D721Med (cell line): ENCODE measurements at places on chromosomes 16 and 17.
A peak's percentile ranks its signal among the peaks of the same experiment; 100 is the strongest.

- DNase-seq: no peak
Measured at GRCh38 chr17:29140051-29140621, 40.1 kb downstream of the MYO18A start.

- peak; percentile 89 for DNase-seq
Measured at GRCh38 chr17:79188048-79188447, 113.4 kb downstream of the ENGASE start.

- no peak for DNase-seq
Measured at GRCh38 chr16:27381974-27382855, 19.8 kb upstream of the IL21R start.

DNA sequence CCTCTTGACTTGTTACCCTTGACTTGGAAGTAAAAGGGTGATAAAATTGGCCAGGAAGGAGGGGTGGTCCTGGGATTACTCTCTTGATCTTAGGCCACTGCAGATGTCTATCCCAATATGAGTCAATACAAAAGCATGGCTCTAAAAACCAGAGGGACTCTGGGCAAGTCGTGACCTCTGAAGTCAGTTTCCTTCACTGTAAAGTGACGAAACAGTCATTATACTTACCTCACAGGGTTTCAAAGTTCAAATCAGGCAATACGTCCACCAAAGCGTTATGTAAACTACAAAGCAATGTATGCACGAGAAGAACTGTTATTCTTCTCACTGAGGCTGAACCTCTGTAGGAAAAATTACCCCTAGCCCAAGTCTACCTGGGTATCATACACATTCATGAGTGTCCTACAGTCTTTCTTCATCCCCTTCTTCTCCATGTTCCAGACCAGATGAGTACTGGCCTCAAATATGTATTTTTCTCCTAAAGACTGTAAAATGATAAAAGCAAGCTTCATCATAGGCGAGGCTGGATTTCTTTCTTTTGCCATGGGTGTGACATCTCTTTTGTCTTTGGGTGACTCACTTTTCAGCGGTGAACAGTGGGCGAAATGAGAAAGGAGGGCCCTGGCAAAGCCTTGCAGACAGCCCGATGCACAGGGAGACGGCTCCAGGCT, 34.5 kb upstream of the CLEC18B start:
- no peak for DNase-seq

- DNase-seq: no peak
Measured at GRCh38 chr16:23952128-23952970, 116.6 kb downstream of the PRKCB start.

GRCh38 chr17:4293572-4293971, 29.8 kb upstream of the ANKFY1 start:
- no peak for DNase-seq

DNA sequence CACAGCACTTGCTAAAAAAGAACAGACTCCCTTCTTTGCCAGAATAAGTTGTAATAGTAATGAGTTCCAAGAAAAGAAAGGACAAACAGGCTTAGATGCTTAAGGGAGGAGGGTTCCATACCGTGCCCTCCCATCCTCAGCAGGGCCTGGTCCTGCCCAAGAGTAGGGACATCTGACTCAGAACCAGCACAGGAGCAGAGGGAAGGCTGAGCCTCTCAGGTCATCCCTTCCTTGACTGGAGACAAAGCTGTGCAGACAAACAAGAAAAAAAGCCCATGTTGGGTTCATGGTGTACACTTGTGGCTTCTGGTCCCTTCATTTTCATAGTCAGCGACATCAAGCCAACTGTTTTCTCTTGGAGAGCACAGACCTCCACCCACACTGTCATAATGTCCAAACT, 44.2 kb upstream of the NDRG4 start:
- no peak for DNase-seq

DNA sequence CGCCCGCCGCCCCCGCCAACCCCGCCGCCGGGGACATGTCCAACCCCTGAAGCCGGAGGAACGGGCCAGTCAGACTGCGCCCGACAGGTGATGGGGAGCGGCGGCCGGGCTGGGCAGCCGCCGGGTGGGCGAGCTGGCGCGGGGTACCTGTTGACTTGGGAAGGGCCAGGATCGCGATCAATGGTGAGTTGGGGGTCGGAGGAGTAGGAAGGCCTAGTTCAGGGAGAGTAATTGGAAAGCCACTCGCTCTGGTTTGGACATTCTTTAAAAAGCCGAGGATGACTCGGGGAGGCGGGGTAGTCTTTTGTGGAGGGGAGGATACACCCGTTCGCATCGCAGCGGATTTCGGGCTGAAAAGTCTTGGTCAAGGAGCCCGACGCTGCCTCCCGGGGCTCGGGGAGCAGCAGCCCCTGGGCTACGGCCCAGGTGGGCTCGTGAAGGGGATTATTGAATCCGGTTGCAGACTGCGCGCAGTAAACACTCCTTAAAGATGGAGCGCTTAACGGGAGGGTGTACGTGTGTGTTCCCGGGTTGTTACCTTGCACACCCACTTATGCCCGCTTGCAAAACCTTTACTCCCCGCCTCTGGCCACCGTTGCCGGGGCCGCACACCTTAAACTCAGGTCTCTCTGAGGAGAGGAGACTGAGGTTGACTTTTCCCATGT, 123.8 kb downstream of the GOSR1 start:
- DNase-seq: no peak

- DNase-seq: no peak
Measured at GRCh38 chr17:35666967-35667532, 64.4 kb upstream of the RASL10B start.

GRCh38 chr17:57166803-57167202, 81.8 kb downstream of the AKAP1 start:
- no peak for DNase-seq

DNA sequence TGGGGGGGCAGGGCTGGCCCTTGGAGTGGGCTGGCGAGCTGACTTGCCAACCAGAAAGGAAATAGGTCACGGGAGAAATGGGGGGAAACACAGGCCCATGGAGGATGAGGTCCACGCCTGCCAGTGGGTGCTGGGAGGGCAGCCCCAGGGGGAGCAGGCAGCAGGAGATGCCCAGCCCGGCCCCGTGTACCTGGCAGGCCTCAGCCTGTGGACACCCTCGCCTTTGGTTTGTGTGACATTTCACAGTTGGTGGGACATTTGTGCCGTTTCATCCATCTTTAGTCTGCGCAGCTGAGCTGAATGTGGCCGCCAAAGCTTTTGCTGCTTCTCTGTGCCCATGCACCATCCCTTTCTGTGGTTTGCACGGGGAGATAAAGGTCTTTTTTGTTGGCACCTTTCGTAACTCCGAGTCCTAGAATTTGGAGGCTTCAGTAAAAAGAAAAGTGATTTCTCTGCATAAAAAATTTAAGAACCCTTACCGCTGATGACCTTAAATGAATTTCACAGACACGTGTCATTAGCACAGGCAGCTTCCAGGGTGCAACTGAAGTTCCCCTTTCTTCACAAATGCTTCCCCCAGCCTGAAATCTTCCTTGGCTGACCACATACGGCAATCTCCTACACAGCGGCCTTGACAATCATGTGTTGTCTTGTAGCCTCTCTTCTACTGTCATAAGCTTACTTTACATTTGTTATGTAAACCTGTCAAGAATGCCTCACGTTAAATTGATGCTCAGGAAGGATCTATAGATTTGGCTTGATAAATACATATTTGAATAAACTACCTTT, 193.6 kb downstream of the RPTOR start:
- DNase-seq: no peak

GRCh38 chr17:81402981-81403467, 7.8 kb downstream of the BAHCC1 start:
- DNase-seq: no peak

DNA sequence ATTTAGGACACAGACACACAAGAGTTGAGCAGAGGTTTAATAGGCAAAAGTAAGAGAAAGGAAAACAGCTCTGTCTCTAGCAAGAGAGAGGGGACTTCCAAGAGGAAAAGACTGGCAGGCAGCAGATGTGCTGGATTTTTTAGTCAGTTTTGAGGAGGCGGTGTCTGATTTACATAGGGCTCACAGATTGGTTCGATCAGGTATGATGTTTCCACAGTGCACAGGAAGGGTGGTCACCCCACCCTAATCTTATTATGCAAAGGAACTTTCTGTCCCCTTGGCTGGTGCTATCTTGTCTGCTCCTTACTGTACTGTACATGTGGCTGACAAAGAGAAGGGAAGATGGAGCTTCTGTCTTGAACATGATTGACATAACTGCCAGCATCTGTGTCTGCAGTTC, 25.3 kb downstream of the BFAR start:
- DNase-seq: peak; percentile 41

GRCh38 chr17:19717411-19717908, 1.1 kb upstream of the SLC47A2 start:
- DNase-seq: no peak

GRCh38 chr16:22312897-22313781, 15.9 kb downstream of the POLR3E start:
- peak; percentile 45 for DNase-seq

DNA sequence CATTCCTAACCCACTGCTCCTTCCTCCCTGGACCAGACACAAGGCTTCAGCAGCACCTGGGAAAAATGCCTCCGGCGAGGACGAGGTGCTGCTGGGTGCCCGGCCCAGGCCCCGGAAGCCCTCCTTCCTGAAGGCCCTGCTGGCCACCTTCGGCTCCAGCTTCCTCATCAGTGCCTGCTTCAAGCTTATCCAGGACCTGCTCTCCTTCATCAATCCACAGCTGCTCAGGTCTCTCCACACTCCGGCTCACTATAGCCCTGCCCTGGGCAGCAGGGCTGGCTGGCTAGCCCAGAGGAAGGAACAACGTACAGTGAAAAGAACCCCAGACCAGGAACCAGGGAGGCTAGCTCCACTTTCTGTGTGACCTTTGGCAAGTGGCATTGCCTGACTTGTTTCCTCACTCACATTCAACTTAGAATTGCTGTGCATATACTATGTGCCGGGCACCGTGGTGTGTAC, 26.2 kb downstream of the ABCC3 start:
- DNase-seq: no peak

GRCh38 chr17:74235040-74235581, 21.7 kb downstream of the TTYH2 start:
- no peak for DNase-seq

GRCh38 chr16:12685806-12686205, 117.9 kb downstream of the CPPED1 start:
- no peak for DNase-seq

- no peak for DNase-seq
Measured at GRCh38 chr16:10076037-10076436, 106.2 kb downstream of the GRIN2A start.

DNA sequence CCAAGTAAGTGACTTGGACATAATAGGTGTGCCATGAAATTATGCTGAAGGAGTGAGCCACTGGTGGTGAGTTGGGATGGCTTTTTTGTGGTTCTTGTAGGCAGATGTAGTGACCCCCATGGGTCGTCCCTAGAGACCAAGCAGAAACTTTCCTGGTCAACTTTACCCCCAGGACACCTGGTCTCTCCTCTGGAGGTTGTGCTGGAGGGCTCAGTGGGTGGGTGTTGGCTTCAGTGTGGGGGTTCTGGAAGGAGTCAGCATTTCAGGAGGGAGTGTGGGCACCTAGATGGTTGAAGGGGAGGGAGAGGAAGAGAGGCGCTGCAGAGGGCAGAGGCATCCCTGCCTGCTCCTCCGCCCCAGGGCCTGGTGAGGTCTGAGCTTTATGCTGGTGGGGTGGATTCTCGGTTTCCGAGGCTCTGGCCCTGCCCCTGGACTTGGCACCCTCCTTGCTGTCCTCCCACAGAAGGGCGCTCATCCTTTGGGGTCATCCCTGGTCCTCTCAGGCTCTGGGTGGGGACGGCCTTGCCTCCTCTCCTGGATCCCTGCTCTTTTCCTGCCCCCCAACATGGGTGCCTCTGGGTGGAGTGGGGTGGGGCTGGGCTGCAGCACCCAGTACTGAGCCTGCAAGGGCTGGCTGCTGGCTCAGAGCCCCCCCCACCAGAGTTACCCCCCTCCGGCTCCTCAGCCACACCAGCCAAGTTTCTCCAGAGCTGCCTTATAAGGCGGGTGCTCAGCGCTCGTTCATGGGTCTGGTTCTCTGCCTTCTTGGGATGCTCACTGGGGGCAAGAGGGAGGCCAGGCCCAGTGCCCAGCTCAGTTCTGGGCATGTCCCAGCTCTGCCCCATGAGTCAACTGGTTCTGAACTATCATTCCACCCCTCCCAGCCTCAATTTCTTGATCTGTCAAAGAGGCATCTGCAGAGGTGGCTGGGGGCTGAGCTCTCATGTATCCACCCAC, 266.8 kb downstream of the SEC14L1 start:
- DNase-seq: no peak

DNA sequence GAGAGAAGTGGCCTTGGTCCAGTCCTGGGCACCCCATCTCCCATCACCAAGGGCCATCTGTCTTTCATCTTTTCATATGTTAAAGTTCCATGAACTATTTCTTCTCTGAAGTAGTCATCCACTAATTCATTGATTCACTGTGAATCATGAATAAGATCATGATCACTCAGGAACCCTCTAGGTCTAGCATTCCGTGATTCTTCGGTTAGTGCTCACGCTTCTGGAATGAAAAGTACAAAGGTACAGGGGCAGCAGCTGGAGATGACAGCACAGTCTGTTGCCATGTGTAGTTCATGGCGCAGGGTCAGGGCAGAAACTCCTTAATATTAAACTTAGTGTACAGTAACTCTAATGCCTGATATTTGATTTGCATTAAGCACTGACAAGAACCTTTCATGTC, 127.1 kb downstream of the CDH13 start:
- no peak for DNase-seq

GRCh38 chr16:80604600-80605355, 64.0 kb downstream of the DYNLRB2 start:
- DNase-seq: no peak

GRCh38 chr17:79517827-79518584, 92.8 kb downstream of the RBFOX3 start:
- DNase-seq: peak; percentile 56

DNA sequence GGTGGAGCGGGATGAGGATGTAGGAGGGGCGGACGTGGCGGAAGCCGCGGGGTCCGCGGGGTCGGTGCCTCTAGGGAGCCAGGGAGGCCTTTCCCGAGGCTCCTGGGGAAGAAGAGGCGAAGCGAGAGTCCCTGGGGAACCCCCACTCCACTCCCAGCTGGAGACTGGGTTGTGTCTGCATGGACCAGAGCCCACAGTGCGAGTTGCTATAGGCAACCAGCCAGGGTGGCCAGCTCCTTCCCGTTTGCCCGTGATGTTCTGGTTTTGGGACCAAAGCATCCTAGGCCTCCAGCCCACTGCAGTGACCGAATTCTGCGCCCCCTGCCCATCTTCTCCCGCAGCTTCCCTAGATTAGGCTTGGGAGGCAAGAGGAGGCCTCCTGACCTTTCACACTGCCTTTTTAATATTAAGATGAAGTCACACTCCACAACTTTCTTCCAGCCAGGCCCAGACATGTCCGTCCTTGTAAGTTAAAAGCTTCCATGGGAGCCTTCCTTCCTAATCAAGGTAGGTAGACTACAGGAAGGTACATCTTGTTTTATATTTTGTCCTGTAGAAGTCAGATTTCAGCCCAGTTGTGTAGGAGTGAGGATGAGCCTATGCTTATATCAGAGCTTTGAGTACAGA, 469 bp downstream of the AMZ2 start:
- no peak for DNase-seq

- DNase-seq: no peak
Measured at GRCh38 chr17:81556863-81557262, 4.7 kb upstream of the FAAP100 start.

GRCh38 chr17:81665205-81666091, 957 bp downstream of the OXLD1 start:
- DNase-seq: no peak

GRCh38 chr17:49635121-49635520, 42.8 kb downstream of the SPOP start:
- no peak for DNase-seq

GRCh38 chr17:81398832-81399411, 3.7 kb downstream of the BAHCC1 start:
- no peak for DNase-seq
